ENCODE measurements at places on chromosomes 16 and 17.
A peak's percentile ranks its signal among the peaks of the same experiment; 100 is the strongest.

GRCh38 chr16:667780-668518, at the start of gene RHOT2:
RHOT2 (plus strand) TSS chr16:668132; CDS start chr16:668200, 68 bp downstream.
- DNase-seq, result peak; percentile 95

- no peak for DNase-seq
These were observed 18.7 kb downstream of the HLF start for GRCh38 chr17:55283256-55283965.

- DNase-seq, result no peak
These were observed 4.6 kb upstream of the NOL11 start for GRCh38 chr17:67713169-67713568.

DNA sequence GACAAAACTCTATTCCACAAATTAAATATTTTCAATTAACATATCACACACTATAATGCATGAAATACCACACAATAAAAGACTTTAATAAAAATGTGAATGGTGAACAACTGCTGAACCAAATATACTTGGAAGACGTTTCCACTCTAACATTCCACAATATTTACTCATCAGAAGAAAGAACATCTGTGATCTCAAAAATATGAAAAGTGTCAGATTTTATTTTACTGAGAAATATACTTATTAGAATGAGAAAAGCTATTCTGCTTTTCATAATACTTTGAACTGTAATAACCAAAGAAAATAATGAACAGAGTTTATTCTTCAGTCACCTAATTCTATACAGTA, 181.8 kb upstream of the AXIN2 start:
- no peak for DNase-seq

DNA sequence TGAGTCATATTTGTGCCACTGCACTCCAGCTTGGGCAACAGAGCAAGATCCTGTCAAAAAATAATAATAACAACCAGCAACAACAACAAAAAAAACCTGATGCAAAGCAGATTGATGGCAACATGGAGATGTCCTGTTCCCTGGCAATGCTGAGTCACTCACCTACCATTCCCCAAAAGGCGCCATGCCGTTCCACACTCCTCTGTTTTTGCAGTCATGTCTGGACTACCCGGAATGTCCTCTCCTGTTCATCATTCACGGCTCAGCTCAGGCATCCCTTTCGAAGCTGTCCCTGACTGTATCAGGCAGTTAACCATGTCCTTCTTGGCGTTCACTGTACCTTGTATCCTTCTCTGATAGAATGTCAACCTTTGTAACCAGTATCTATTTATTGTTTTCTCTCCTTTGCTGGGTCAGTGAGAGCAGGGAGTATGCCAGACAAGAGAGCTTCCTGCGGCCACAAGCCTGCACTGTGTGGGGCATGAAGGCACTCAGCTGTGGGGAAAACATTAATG, 147.7 kb downstream of the ABCC12 start:
- no peak for DNase-seq

- no peak for DNase-seq
These were observed 25.0 kb downstream of the CRISPLD2 start for GRCh38 chr16:84844559-84845495.

- DNase-seq, result no peak
These were observed 29.3 kb downstream of the ALDH3A2 start for GRCh38 chr17:19677736-19678379.

DNA sequence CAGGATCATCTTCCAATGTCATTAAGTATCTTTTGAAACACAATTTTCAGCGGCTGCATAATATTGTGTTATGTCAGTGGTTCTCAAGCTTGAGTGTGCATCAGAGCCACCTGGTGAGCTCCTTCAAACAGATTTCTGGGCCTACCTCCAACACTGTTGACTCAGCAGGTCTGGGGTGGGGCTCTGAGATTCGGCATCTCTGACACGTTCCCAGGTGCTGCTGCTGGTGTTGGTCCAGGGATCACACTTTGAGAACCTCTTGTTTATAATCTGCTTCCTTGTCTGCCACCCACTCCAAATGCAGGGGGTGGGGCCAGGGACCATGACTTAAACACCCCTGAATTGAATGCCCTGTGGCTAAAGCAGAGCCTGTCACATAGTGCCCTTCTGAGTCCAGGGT, 73.8 kb upstream of the HNF1B start:
- no peak for DNase-seq

Data from NCI-H146 (cell line).